Right atrium auricular region (tissue), 2 donors: ENCODE measurements at places on chromosomes 1 and 21.

- no peak for DNase-seq
These were observed 73.6 kb downstream of the SIPA1L2 start for GRCh38 chr1:232556351-232556750.

DNA sequence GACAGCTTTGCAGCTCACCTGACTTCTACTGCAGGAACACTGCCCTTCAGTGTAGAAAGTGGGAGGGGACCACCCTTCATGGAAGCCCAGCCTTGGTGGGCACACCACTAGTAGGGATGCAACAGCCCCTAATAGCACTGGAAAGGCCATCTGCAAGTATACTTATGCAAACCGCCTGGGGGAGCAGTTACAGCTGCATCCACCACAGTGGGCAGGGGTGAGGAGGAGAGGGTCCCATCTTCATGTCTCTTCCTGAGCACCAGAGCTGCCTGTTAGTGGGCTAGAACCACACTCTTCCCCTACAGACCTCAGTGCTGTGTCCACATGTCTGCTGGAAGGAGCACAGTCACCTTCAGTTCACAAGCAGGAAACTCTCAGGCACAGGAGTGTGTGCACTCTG, 66.2 kb upstream of the LHX8 start:
- no peak for DNase-seq

- DNase-seq = no peak
These were observed 99.8 kb downstream of the SNX7 start for GRCh38 chr1:98761219-98761865.

DNA sequence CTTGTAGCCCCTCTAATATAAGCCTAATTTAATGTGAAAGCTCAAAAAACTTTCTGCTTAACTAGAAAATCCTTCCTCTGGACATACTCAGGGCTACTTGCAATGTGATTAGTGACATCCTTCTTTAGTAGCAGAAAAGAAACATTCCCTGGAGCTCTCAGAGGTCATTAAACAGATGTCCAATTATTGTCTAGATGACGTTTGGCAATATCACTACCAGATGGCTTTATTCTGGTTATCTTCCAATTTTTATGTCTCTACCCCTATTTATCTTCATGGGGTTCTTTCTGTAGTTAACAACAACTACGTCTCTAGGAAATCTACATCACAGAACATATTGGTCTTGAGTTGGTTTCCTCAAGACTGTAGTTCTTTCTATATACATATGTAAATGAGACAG, 44.2 kb downstream of the CTH start:
- DNase-seq = no peak

GRCh38 chr1:237838904-237839534, 51.7 kb downstream of the ZP4 start:
- no peak for DNase-seq

GRCh38 chr1:95145493-95145892, 28.3 kb downstream of the TLCD4 start:
- DNase-seq = no peak

DNA sequence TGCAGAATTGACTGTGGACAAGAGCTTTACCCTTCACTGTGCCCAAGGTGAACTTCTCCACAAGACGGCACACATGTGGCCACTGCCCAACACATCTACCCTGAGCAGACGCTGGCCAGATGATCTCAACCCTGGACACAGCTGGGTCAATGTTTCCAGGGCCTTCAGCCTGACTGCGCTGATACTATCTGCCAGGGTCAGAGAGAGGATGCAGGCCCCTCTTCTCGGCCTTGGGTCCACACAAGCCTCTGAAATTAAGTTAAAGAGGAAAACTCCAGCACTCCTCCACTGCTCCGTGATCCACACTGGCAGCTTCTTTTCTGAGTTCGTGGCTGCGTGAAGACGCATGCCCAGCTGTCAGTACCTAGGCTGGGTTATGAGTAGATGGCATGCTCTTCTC, 58.1 kb downstream of the GLIS1 start:
- no peak for DNase-seq

GRCh38 chr1:186671136-186671825, 8.9 kb downstream of the PTGS2 start:
- no peak for DNase-seq

DNA sequence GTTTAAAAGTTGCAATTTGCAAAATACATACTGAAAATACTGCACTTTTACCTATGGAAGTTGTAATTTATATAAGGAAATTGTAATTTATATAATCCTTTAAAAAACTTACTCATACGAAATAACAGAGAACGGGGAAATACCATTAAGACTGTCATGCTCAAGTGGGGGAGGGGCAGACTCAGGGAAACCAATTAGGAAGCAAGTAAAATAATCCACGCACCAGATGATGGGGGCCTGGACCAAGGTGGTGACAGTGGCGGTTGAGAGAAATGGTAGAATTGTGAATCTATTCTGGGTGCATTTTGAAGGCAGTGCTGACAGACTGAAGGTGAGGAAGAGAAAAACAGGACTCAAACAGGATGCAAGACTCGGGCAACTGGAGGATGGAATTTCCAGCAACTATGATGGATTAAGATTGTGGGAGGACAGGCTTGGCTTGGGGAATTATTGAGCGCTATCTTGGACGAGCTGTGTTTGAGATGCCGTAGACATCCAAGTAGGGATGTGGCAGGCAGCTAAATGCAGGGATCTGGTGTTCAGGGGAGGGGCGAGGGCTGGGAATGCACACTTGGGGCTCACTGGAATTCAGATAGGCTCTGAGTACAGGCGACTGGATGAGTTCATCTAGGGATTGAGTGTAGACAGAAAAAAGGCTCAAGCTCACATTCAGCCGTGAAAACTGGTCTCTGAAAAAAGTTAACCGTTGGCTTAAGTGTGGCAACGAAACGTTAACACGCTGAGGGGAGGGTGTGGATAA, 977 bp downstream of the LCA5L start:
- no peak for DNase-seq

DNA sequence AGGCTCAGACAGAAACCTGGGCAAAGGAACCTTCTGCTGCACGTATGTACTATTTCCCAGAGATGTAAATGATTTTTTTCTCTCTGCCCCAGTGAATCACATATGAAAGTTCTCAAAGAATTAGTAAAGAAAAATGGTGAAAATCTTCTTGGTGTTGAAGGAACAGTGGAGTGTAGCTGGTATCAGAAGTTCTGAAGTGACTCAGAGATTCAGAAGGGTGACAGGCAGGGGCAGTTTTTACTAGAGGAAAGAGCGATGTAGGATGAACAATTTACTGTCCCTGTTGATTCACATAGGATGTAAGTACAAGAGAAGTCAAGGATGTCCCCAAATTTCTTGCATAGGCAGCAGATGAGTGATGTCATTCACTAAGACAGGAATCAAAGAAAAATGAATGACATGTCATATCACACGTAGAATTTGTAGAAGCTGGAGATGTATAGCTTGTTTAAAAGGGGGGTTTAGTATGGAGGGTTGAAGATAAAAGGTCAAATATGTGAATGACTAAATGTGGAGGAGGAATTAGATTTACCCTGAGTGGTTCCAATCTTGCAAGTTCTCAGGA, 26.4 kb downstream of the WLS start:
- no peak for DNase-seq

- no peak for DNase-seq
These were observed 64.8 kb downstream of the DPT start for GRCh38 chr1:168664069-168664834.

DNA sequence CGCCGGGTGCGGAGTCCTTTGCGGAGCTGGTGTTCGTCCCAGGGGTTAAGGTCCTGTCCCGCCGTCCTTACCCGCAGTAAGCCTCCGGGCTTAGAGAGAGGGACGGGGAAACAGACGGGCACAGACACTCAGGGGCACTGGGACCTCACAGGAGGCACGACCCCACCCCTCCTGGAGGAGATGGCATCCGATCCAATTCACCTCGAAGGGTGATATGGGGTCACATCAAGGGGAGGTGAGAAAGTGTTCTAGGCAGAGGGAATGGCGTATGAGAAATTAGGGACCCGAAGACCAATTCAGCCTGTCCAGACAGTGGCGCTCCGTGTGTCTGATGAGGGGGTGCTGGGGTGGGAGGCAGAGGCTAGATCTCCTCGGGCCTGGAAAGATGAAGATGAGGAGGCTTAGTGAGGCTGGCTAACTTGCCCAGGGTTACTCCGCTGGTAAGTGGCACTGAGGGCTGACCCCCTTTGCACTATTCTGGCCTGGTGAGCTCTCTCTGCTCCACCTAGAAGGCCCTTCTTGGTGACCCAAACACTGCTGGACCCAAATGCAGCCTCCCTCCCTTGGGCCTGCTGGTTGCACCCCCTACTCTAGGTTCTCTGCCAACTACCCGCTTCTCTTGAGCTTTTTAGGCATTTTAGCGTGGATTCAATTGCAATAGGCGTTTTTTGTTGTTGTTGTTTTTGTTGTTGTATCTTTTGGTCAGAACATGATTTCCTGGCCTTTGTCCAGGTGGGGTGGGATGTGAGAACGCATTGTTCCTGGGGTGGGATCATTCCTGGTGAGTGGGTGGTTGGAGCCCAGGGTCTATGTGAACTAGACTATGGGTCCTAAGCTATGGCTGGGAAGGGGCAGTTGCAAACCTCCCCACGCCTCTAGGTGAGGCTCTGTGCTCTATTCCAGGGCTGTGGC, 12.3 kb downstream of the BTBD19 start:
- DNase-seq = no peak

DNA sequence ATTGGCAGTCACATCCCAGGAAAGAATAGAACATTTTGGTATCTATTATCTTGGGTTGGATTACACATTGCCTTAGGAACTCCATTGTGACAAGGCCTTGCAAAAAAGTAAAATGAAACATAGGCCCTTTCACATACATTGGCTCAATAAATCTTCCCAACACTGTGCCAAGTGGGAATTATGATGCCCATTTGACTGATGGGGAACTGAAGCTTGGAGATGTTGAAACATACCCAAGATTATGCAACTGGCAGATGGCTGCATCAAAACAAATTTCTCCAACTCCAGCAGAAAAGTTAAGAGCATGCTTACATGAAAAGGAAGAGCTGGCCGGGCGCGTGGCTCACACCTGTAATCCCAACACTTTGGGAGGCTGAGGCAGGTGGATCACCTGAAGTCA, 26.9 kb downstream of the PLEKHO1 start:
- no peak for DNase-seq

GRCh38 chr1:179107706-179108629, 26.1 kb downstream of the TOR3A start:
- DNase-seq = no peak

GRCh38 chr1:1596493-1597274, 3.3 kb downstream of the FNDC10 start:
- no peak for DNase-seq

DNA sequence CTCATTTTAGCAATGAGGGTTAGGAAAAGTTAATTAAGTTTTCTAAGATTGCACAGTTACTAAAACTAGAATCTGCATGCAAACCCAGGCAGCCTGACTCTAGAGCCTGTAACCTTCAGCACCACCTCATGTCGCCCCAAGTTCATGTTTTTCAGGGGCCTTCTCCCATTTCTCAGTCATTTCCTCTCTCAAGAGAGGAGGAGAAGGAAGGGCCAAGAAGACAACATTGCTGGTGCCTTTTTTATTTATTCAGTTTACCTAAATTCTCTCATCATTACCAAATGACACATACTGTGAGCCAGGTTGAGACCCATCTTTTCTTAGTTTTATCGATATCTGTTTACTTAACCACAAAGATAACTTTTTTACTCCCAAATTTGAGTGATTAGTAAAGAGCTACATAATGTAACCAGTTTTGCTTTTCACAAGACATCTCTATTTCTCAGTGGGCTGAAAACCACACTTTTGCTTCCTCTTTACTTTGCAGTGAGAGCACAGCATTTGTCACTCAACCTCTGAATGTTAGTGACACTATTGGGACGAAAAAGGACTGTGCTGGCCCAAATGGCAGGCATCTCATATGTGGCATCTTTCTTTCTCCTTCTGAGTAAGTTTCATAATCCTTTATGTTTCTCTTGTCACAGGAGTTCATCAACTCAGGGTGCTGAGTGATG, at the start of gene CD101:
CD101 (plus strand) TSS at position 507 of the 674 bp plus-strand sequence; CDS start at position 565, 58 bp downstream.
- DNase-seq = no peak

GRCh38 chr1:61556631-61557030, 168.3 kb downstream of the TM2D1 start:
- no peak for DNase-seq

GRCh38 chr1:7432102-7432899, 338.8 kb upstream of the VAMP3 start:
- DNase-seq = no peak

DNA sequence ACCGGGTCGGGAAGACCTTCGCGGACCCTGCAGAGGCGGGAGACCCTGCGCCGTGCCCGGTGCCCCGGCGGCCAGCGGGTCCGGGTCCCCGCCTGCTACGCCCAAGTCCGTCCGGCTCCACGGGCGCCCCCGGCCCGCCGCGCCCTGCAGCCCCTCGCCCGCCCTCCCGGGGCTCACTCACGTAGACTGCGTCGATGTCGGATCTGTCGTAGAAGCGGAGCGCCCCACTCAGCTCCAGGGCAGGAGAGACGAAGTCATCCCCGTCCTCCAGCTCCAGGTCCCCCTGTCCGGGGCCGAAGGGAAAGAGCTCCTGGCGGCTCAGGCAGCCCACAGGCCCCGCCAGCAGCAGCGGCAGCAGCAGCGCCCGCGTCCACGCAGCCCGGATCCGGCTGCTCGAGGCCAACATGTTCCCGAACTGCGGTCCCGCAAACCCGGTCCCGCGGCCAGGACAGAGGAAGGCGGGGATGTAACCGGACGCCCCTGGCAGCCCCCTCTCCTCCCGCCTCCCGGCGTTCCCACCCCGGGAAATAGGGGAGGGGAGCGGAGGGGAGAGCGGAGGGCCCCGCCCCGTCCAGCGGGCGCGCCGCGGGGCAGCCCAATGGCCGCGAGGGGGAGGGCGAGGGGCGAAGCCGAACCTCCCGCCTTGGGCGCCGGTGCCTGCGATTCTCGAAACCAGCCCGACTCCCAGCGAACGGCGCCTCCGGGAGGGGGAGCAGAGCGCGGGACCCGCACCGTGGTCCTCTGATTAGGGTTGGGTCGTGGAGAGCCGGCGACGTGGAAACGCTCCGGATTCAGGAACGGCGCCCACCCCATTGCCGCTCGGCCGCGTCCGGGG, at the start of gene NID1:
NID1 (minus strand) TSS at position 417 of the 835 bp plus-strand sequence; CDS start at position 406, 11 bp downstream.
- DNase-seq = peak; percentile 91

DNA sequence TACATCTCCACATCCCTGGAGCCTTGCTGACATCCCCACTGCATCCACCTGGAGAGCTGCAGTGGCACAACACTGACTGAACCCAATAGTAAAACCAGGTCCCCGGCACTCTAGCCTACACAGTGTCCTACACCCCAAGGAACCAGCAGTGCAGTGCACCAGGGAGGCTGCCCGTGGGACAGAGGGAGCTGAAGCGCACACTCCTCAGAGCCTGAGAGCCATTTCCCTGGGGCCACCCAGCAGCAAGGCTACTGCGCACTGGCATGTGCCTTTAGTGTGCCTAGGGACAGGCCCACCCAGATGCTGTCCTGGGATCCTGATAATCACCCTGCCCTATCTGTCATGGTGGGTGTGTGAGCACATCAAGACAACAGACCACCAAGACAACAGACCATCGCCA, 31.9 kb downstream of the NSL1 start:
- DNase-seq = no peak

GRCh38 chr1:157113106-157113505, 13.5 kb upstream of the ETV3L start:
- no peak for DNase-seq

GRCh38 chr1:35449334-35450008, 107.7 kb downstream of the KIAA0319L start:
- no peak for DNase-seq

GRCh38 chr1:209838537-209838936, 10.8 kb downstream of the UTP25 start:
- DNase-seq = no peak
